Esophagus mucosa (tissue), 1 donor: ENCODE measurements at places on chromosomes 3 and 15.
A peak's percentile ranks its signal among the peaks of the same experiment; 100 is the strongest.

DNA sequence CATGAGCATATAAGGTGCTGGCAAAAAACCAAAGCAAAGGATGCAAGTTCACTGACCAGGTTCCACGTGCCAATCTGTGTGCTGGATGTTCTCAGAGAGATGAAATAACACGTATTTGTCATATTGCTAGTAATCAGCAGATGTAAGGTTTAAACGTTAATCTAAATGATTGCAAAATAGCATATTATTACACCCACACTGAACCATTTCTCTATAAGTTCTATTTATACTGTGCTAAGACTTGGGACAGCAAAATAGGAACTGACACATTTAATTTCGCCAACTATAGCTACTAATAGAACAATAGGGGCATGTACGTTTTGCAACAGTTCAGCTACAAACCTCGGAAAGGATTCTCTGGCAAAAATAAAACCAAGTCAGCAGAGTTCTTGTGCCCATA lies 350.3 kb upstream of the ZNF385D start:
- no peak for ATAC-seq

DNA sequence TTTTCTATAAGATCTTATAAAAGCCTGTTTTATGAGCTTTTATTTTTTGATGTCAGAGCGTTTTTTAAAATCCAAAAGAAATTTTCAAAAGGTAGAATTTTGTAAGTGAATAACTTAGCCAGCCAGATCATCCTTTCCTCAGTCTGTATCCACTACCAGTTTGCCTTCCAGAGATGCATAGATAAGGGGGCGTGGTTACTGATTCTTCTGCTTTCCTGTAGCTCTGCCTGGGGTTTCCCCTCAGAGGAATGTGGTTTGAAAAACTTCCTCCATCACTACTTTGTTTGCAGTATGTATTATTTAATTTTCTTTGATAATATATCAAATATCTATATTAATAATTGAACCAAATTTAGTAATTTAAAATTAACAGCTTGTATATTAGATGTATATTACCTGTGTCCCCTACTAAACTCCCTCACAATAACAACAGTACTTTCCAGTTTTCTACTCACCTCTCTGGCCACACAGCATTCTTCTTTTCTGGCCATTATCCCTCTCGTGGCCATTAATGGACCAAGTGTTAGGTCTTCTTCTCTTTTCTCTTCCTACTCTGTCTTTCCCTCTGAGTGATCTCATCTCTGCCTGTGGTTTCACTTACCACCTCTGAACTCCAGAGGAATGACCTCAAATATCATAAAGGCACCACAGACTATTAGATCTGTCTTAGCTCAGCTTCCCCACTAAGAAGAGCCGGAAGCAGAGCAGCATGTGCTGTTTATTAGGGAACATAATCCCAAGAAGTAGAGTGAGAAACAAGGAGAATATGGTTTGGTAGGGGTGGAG lies 239.7 kb downstream of the UBE2E2 start:
- ATAC-seq: no peak

DNA sequence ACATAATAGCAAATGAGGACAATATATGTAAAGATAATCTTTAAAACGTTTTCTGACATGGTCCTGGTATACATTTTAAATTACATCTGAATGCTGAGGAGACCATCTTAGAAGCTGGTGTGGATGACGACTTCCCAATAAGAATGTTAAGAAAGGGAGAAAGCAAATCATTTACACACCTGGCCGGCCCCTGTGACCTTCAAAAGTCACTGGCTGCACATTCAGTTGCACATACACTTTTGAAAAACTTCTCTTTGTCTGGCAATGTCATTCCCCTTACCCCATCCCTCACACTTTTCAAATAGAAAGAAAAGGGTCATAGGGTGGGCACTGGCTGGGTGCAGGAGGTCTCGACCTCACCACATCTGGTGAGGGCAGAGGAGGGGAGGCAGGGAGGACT lies 391.0 kb downstream of the MECOM start:
- ATAC-seq: no peak

- ATAC-seq: no peak
Observed at GRCh38 chr3:3286014-3286413, 106.5 kb upstream of the CRBN start.

DNA sequence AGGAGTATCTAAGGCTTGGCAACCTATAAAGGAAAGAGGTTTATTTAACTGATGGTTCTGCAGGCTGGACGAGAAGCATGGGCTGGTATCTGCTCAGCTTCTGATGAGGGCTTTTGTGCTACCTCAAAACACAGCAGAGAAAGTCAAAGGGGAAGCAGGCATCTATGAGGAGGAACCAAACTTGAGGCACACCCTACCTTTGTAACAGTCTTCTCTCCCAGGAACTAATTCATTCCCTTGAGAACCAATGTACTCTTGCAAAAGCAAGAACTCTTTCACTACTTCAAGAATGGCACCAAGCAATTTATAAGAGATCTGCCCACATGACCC lies 109.0 kb downstream of the CGGBP1 start:
- no peak for ATAC-seq

- no peak for ATAC-seq
Observed at GRCh38 chr3:12896063-12896985, 55.0 kb upstream of the RPL32 start.

GRCh38 chr15:35306361-35306981 lies 221.4 kb upstream of the NANOGP8 start:
- peak; percentile 83 for ATAC-seq

GRCh38 chr3:198071602-198072287 lies 111.7 kb downstream of the LMLN start:
- peak; percentile 99 for ATAC-seq
